ENCODE measurements at places on chromosomes 7 and 10. TPM values are rescaled to one million over a fixed set of nuclear protein-coding genes. Genes with fewer than 3 reads are reported as not detected.

- no peak overlapping the region for H3K4me3 ChIP-seq
- no peaks in the 10 kb centered on the region for H3K27me3 ChIP-seq
- H3K4me1 ChIP-seq = no peaks in the 10 kb centered on the region
- H3K36me3 ChIP-seq = no peaks in the 10 kb centered on the region
- no peak overlapping the region for H3K27ac ChIP-seq
These were observed 47.9 kb downstream of the SP8 start for GRCh38 chr7:20738518-20739481.

DNA sequence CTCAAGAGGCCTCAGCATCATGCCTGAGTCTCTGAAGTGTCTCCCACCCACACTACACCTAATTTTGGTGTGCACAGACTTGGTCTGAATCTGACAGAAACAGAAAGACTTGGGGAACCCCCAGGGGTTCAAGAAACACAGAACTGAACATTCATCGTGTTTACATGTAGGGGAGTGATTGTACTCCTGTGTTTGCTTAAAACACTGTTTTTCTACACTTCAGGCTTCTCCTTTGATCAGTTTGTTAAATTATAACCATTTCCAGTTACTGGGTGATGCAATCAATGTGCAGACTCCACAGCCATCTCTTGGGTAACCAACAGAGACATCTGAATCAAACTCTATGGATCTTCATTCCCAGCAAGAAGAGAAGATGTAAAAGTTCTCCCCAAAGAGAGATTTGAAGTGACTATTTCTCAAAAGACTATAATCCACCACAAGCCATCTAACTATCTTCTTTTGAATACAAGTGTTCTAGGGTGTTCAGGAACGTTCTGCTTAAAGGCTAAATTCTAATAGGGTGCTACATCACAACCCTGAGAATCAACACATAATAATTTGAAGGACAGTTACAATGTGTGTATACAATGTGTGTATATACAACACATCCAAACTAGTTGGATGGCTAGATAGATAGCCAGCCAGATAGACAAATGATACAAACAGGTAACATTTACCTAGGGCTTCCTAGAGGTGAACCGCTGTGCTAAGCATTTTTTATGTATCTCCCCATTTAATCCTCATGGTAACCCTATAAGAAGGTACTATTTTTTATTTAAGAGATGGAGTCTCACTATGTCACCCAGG is 34.2 kb downstream of the DNAJC12 start:
- no peak overlapping the region for H3K4me3 ChIP-seq
- no peaks in the 10 kb centered on the region for H3K4me1 ChIP-seq
- H3K27me3 ChIP-seq = no peaks in the 10 kb centered on the region
- no peaks in the 10 kb centered on the region for H3K36me3 ChIP-seq
- H3K27ac ChIP-seq = no peak overlapping the region
- no peak for DNase-seq

- no peak overlapping the region for H3K4me3 ChIP-seq
- no peaks in the 10 kb centered on the region for H3K36me3 ChIP-seq
- H3K4me1 ChIP-seq = no peaks in the 10 kb centered on the region
- H3K27me3 ChIP-seq = no peaks in the 10 kb centered on the region
These were observed 16.6 kb upstream of the FOXL3 start for GRCh38 chr7:273327-273726.

DNA sequence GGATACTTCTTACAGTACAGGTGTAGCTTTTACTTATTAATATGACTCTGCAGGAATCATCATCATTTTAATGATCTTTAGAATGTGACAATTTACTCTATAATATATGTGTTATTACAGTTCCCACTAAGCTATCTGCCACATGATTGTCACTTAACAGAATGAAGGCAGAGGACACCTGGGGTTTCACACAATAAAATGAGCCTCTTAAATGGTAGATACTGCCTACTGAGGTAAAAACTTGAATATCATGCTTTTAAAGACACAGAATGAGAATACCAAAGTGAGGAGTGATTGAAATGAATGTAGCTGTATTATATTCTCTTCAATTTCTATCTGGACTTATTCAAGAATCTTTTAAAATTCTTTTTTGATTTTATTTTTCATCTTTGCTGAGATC is 1255.3 kb upstream of the LRRN3 start:
- no peak overlapping the region for H3K27ac ChIP-seq
- H3K27me3 ChIP-seq = no peaks in the 10 kb centered on the region
- DNase-seq = no peak
- no peaks in the 10 kb centered on the region for H3K4me1 ChIP-seq

GRCh38 chr7:157854066-157854891 is 517.5 kb downstream of the DNAJB6 start:
- H3K27ac ChIP-seq = peak overlapping the region; percentile 78
- H3K4me3 ChIP-seq = no peak overlapping the region
- no peaks in the 10 kb centered on the region for H3K36me3 ChIP-seq
- peak; percentile 85 for DNase-seq
- H3K27me3 ChIP-seq = peaks cover 4% of the 10 kb centered on the region

LEP gene
- 4.7 TPM for total RNA-seq

LIPF gene
- total RNA-seq = not detected

CYP2C19 gene
- not detected for total RNA-seq

DNAJB6 gene
- 162 TPM for total RNA-seq

TMEM176A gene
- 75.4 TPM for total RNA-seq

Data from heart left ventricle (tissue), 16 donors.